ENCODE measurements at places on chromosomes 7 and 10.

- DNase-seq, result no peak
These were observed 314.8 kb downstream of the POM121L12 start for GRCh38 chr7:53350241-53350640.

DNA sequence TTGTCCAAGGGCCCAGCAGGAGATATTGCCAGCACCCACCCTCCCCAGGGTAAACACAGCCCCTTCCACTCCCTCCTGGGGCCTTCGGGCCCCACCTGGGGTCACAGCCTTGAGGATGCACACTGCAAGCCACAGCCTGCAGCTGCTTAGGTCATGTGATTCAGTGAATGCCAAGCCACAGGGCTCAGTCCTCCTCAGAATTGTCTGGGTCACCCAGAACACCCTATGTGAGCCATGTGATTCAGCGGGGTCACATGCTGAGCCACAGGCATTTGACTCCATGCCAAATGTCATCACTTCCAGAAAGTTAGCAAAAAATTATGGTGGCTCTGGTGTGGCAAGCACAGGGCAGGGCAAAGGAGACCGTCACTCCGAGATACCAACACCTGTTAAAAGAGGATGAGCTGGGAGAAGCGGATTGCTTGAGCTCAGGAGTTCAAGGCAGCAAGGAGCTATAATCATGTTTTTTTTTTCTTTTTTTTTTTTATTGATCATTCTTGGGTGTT is 17.2 kb upstream of the PSAP start:
- no peak for DNase-seq

- no peak for DNase-seq
These were observed 258.5 kb downstream of the HDAC9 start for GRCh38 chr7:18753972-18754610.

DNA sequence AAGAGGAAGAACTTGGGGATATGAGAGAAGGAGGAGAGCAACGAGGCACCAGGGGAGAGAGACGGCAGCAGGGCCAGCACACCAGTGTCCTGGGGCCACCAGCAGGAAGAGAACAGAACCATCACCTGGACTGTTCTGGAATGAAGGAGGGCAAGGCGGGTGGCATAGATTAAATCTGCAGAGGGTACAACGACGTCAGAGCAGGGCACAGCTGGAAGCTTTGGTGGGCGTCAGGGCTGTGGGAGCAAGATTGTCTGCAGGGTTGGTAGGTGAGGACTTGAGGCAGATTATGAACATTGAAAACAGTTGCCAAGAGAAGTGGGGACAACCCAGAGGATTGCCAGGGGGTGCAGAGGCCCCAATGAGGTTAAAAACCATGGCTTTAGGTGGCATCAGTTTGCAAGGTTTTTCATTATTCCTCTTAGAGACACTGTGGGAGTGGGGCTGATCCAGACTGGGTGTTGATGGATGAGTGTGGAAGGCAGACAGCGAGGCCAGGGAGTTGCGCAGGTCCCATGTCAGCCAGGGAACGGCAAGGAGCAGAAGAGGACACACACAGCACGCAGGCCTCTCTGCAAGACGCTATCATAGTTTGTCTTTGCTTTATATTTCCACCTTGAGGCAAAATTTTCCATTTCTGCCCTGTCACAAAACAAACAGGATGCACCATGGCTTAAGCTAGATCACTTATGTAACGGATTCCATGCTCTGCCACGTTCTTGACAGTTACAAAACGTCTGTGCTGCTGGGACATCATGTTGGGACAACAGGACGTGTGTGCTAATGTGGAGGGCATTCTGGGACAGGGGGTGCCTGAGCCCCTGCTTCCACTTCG is 52.5 kb upstream of the LEP start:
- DNase-seq, result no peak

DNA sequence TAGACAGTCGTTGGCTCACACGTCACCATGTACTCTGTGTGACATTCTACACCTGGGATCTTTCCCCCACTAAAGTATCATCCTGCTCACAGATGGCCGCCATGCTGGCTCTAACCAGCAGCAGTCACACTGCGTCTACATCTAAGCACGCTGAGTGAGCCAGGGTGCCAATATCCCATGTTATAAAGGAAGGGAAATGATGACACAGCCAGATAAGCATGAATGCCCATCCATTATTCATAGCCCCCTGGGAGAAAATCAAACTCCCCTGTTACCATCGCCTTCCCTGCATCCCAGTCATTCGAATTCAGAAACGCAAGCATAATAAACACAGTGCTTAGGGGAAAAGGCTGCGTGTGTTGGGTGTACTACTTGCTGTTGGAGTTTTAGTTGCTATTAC is 698.2 kb upstream of the AUTS2 start:
- DNase-seq, result no peak

DNA sequence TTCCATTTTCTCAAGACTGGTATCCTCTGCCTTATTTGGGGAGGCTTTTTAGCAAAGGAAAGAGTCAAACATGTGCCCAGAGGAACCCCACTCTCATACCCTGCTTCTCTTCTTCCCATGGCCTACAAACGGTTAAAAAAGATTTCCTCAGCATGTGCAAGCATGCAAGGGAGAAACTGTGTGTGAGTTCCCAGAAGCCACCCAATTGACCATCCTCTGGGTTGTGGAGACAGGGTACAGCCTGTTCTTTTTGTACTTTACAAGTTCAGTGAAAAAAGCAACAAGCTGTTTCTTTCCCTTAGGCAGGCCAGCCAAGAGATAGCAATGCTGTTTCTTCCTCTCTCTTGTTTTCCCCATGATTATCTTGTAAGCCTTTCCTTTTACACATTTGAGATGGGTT is 68.8 kb upstream of the MTPN start:
- no peak for DNase-seq

DNA sequence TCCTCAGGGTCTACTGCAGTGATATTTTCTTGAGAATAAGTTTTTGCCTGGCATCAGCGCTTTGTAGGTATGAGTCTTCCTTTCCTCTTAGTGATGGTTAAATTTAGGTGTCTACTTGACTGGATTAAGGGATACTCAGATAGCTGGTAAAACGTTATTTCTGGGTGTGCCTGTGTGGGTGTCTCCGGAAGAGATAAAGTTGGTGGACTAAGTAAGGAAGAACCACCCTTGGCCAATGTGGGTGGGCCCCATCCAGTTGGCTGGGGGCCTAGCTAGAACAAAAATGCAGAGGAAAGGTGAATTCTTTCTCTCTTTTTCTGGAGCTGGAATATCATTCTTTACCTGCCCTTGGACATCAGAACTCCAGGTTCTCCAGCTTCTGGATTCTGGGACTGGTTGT is 138.8 kb downstream of the ADCYAP1R1 start:
- no peak for DNase-seq

DNA sequence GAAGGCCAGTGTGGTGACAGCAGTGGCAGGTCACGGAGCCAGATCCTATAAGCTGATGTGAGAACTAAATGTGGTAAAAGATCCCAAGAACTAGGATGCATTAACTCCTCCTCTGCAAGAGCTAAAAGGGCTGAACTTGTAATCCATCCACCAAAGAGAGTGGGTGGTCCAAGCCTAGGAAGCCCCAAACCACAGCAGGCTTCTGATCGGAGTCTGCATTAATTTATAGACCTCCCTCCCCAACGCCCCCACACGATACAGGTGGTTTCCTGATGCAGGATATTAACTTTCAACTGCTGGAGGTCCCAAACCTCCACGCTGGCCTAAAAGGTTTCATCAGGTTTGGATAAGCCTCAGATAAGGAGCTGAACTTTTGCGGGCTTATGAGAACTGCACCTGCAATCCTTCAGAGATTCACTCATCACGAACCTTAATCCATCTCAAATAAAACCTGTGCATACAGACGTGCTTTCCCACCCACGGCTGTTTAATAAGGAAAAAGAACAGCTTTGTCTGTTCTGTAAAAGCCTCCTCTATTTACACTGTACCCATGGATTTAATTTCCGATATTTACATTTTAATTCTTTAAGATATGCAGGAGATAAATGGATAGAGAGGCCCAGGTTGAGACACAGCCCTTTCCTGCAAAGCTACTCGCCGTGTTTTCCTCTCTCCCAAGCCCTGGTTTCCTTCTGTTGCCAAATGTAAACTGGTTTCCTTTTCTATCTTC is 74.9 kb downstream of the GFRA1 start:
- no peak for DNase-seq

DNA sequence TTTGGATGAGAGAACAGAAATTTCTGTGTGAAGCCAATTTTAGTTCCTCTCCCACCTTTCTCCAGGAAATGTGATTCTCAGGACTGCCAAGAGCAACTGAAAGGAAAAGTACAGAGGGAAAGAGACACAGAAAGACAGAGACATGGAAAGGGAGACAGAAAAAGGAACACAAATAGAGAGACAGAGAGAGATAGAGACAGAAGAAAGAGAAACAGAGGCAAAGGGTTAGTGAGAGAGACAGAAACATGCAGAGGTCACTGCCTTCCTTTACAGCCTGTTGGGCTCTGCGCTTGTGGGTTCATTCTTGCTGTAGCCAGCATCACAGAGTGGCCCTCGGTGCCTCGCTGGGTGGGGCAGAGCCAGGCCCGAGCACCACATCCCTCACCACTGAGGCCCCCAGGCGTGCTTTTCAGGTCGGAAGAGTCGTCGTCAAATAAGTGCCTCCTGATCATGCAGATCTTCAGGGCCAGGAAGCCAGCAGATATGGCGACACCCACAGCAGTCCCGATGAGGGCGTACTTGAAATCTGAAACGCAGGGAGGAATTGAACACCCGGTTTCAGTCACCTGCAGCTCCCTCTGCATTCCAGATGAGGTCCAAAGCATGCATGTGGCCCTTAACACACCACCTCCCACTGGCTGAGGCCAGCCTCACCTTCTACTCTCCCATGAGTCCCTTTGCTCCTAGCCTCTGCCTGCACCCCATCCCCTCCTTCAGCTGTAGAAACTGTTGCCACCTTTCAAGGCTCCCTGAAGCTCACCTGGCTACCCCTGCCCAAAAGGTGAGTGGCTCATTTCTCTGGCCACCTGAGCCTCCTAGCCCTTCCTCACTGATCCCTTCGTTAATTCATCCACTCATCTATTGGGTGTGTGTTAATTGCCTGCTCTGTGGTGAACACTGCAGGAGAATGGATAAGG is 21.4 kb downstream of the TMEM273 start:
- no peak for DNase-seq

DNA sequence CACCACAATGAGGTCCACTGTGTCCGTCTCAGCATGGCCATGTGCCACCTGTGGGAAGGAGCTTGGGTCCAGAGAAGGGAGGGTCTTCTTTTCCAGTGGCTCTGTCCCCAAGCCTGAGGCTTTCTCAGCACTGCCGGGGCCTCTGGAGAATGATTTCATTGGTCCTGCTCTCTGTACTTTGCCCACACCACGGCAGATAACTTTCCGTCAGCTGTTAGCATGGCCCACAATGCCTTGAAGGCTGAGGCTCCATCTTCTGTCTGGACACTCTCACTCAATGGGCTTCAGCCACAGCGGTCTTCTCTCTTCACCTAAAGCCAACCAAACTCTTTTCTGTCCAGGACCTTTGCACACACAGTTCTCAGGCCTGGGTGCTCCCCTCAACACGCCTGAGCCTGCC is 192.5 kb downstream of the CXCL12 start:
- no peak for DNase-seq

DNA sequence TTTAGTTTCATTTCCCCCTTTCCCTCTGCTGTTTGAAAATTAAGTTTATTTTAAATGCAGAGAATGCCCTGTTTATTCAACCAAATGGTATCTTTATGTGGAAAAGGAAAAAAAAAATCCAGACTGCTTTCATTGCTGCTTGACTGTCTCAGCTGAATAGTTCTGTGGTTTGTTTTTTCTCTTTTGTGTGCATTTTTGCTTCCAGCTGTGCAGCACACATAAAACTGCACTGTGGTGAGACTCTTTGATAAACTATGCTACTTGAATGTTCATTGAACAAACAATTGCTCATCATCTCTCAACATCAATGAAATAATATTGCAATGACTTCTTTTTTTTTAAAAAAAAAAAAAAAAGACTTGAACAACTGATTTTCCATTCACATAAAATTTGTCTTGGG is 78.6 kb upstream of the GLI3 start:
- no peak for DNase-seq

DNA sequence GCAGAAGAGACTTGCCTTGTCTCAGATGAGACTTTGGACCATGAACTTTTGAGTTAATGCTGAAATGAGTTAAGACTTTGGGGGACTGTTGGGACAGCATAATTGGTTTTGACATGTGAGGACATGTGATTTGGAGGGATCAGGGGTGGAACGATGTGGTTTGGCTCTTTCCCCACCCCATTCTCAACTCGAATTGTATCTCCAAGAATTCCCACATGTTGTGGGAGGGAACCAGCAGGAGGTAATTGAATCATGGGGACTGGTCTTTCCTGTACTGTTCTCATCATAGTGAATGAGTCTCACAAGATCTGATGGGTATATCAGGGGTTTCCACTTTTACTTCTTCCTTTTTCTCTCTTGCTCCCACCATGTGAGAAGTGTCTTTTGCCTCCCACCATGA is 229.7 kb upstream of the KCND2 start:
- no peak for DNase-seq

DNA sequence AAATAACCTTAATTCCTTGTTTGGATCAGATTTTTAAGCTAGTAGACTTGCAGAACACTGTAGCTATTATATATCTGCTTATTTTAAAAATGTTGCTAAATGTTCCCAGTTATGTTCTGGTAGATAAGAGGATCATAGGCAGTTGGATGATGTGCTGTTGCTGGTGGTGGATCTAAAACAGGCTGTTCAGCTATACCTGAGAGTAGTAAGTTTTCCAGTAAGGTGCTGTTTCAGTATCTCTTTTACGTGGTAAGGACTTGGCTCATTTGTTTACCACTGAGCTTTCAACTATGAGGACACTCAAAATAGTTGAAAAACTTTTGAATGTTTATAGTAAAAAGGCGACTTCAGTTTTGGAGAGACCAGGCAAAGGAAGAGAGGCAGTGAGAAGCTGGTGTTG is 180.9 kb downstream of the CDK14 start:
- DNase-seq, result no peak

DNA sequence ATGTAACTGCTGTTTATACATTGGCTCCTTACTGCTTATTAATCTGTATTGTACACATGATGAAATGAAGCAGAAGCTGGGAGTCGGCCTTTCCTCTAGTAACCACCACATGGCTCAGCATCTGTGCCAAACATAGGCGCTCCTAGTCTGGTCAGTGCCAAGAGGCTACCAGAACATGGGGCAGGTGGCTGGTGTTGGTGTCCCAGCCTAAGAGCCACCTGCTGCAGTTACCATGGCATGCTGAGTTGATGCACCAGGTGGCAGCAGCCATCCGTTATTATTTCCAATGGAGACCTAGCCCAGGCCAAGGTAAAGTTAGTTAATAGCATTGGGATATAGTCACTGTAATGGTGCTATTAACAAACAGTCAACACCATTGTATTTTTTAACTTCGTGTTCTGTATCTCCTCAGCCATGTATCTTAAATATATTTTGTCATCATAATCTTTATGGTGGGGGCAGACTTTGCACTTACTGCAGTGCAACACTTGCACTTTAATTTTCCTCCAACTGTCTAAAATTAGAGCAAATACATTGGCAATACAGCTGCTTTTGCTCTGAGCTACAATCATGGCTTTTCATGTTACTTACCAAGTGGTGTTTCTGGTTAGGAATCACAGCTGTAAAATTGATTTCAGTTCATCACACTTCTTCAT is 33.1 kb downstream of the HBP1 start:
- DNase-seq, result no peak

All from T-helper 1 cell (primary cell).